ENCODE measurements at places on chromosomes 1 and 21.
A peak's percentile ranks its signal among the peaks of the same experiment; 100 is the strongest.

DNA sequence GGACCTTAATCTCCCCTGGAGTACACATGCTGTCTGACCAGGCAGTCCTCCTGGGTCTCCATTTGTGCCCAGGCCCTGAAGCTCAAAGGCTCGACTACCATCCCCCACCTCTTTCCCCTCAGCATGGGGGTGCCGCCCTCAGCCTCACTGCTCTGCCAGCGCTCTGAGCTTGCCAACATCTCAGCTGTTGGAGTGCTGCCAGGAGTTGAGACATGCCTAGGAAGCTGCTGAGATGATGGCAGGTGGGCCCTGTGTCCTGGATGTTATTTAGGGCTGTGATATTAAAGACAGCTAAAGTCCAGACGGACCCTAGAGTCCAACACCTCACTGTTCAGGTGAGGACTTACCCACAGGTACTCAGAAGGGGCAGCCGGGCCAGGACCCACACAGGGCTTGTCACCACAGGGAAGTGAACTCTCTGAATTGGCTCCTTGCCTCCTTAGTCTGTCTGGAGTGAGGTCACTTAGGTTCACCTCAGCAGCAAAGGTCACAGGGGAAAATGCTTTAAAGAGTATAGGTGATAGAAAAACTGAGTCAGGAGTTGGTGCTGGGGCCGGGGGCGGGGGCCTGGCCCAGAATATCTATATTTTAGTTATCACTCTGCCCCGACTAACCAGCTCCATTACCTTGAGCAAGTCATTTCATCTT is 19.7 kb upstream of the KCNC4 start:
- no peak for DNase-seq

DNA sequence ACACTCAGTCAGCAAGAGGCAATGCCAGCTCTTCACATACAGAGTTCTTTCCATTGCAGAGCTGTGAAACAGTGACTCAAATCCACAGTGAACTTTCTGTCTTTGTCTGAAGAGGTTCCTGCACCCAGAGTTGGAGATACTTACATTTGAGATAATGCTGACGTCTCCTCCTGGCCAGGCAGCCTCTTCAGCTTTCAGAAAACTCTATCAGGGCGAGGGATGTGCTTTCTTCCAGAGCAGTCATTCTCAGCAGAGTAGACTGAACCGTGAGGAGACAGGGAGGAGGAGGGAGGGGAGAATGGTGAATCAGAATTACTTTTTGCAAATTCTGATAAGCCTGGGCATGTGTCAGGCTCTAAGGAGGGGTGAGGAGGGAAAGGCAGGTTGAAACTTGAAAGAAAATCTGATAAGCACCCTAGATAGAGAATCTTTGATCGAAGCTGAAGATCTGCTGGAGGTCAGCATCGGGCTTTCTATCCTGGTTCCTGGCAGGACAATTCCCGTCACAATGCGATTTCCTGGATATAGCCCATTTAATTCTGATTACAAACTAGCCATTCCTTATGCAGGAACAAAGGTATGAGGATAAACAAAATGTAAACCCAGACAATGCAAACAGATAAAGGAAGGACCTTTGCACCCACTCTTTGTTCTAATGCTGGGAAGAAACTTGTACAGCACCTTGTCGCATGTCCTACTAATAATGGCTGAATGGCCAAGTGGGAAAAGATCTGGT is 18.9 kb upstream of the NID1 start:
- DNase-seq: no peak

DNA sequence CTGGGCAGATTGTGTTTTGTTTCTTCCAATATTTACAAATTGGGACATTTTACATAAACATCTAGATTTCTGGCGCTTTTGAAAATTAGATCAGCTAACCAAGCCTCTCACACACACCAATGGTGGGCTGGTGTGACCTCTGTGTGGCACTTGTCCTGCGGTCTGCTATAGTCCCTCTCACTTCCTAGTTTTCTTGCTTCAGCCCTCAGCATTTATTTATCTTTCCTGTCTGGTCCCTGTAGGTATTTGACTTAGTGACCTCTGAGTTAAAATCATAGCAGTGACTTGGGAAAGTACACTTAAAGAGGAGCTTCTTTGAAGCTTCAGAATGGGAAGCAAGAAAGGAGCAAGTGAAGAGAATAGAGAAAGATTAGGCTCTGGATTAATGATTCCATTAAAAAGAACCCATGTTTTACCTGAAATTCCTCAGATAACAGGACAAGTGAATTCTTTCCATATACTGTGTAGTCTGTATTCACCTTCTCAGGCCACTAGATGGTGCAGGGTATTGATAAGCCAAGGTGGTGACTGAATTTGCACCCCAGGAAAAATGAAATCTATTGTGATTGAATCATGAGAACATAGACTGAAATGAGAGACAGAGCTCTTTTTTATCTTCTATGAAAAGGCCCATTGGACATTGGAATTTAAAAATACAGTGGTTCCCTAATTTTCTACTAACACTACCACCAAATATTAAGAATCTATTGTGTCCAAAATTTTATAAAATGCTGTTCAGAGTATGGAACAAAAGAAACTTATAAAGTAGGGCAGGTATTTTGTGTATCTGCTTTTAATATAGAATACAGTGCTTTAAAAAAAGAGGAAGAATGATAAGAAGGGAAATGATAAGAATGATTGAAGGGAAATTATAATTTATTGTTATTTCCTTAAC is 7.1 kb upstream of the DIPK1A start:
- DNase-seq: no peak

GRCh38 chr1:31730336-31731048 is 26.7 kb upstream of the COL16A1 start:
- no peak for DNase-seq

DNA sequence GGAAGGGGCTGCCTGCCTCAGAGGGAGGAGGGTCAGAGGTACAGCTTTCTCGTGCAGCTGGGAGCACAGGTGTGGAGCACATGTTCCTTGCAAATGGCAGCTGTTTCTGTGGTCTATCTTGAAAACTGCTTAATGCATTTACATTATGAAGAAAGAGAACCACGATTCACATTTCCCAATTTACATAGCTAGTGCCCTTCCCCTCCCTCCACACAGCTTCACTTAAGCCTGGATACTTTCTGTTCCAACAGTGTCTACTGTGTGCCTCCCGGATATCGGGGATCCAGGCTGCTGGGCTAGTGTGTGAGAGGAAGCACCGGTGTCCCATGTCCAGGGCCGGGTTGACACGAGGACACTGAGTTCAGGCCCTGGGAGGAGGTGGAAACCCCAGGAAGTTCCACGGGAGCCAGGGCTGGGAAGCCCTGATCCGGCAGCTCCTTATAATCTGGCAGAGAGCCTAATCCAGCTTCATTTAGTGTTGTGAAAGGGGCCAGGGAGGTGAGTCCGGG is 31.6 kb downstream of the TMCC2 start:
- DNase-seq: peak; percentile 39

DNA sequence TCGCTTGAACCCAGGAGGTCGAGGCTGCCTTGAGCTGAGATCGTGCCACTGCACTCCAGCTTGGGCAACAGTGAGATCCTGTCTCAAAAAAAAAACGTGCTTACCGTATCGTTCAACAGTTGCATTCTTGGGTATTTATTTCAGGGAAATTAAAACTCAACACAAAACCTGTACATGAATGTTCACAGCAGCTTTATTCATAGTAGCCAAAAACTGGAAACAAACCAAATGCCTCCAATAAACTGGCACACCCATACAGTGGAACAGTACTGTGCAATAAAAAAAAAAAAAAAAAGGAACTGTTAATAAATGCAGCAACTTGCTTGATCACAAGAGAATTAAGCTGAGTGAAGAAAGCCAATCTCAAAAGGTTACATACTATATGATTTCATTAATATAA is 6.7 kb downstream of the KHDRBS1 start:
- peak; percentile 33 for DNase-seq

GRCh38 chr1:194295685-194296084 is 1109.3 kb upstream of the B3GALT2 start:
- peak; percentile 39 for DNase-seq

GRCh38 chr1:87220993-87221392 is 107.7 kb upstream of the LMO4 start:
- DNase-seq: no peak

- no peak for DNase-seq
Measured at GRCh38 chr1:231575472-231575871, 47.0 kb downstream of the TSNAX start.

- no peak for DNase-seq
Measured at GRCh38 chr1:246591047-246591446, 24.8 kb downstream of the CNST start.

DNA sequence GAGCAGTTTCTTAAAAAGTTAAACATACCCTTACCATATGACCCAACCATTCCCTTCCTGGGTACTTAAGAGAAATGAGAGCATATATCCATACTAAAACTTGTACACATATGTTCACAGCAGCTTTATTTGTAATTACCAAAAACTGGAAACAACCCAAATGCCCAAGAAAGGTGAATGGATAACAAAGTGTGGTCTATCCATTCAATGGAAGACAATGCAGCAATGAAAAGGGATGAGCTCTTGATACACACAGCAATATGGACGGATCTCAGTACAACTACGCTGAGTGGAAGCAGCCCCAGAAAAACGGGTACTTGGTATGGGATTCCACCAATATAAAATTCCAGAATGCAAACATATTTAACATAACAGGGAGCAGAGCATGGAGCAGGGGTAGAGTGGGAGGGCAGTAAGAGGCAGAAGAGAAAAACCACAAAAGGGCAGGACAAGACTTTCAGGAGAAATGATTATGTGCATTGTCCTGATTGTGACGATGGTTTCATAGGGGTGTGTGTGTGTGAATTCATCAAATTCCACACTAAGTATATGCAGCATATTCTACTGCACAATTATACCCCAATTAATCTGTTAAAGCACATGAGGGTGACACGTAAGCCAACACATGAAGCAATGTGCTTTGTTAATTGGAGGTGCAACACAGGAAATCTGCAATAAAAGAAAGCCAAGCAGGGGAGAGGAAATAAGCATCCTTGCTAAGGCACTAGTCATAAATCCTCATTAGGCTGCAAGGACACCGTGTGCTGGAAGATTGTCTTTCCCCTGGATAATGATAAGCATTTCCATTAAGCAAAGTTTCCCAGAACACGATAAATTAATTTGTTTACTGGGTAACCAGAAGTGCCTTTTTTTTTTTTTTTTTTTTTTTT is 113.1 kb upstream of the KRTAP19-8 start:
- no peak for DNase-seq

DNA sequence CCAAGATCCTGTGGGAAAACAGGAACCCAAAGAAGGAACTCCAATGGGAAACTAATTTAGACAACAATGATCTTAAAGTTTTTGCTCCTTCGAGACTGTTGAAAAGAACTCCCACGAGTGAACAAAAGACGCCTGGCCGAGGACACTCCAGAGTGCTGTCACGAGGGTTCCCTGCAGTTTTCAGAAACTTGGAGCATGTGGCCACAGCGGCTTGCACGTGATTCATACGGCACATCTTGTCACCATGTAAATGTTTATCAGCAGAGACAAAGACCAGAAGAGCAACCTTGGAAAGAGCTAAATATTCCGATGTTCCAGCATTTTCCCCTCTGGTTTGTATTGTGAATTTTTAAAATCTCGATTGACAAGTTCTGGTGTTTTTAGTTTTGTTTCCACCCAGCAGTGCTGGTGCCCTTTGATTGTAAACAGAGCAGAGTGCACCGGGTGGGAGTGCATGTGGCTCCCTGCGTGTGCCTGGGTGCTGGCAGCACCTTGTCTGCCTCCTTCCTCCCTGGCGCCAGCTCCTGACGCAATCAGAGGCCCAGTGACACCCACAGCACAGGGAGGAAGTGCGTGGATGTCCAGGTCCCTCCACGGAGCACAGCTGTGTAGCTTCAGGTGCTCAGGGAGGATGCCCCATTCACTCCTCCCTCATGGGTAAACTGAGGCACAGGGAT is 23.0 kb downstream of the LRRC3 start:
- DNase-seq: no peak

DNA sequence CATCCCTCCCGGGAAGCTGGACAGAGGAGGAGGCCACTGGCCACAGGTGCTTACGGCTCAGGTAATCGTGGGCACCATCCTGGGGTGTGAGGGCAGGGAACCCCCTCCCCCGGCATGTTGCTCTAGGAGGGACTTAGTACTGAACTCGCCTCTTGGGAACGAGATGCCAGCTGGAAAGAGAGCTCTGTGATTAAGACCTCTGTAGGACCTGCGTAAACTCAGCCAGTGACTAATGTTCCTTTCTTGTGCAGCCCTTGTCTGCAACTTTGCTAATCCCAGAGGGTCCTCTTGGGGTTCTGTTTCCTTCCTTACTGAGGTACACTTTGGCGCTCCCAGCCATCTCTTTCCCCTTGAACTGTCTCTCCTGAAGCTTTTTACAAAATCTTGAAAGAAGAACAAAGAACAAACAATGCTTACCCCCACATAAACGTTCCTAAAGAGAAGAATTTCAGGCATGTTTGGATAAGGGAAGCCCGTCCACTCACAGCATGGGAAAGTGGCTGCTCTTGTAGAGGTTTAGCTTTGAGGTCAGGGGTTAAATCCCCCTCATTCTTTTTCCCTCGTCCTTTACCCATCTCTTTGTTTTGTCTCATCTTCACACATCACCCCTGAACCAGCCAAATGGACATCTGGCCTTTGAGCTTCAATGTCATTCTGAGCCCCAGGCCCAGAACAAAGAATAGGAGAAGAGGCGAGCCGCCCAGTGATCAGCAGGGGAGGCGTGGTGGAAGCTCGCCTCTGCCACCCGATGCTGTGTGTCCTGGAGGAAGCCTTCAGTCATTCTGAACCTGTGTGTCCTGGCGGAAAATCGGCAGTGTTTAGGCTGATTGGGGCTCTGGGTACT is 37.4 kb downstream of the CITED4 start:
- DNase-seq: no peak

DNA sequence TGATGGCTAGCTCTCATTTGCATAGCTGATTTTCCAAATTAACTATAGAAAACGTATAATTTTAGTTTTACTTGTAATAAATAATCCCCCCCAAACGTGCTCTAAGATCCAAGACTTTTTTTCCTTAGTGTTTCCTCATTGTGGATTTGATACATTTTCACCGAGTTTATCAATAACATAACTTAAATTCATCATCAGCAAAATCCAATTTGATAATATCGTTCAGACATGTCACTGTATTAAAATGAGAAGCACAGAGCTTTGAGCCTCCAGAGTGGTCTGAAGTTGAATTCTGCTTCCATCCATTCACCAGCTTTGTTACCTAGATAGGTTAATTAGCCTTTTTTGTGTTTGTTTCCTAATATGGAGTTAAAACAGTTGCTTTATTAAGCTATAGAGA is 51.7 kb downstream of the IVNS1ABP start:
- no peak for DNase-seq

- DNase-seq: no peak
Measured at GRCh38 chr1:20551945-20552727, at the start of gene FAM43B. Gene FAM43B (plus strand): TSS chr1:20552573. CDS start chr1:20552974, 401 bp downstream.

- no peak for DNase-seq
Measured at GRCh38 chr1:211912038-211912437, 81.5 kb upstream of the LPGAT1 start.

- DNase-seq: peak; percentile 83
Measured at GRCh38 chr1:65148548-65149350, 746 bp downstream of the AK4 start.

- no peak for DNase-seq
Measured at GRCh38 chr1:157472056-157472701, 80.1 kb downstream of the FCRL5 start.

- peak; percentile 67 for DNase-seq
Measured at GRCh38 chr1:176183618-176184017, 23.5 kb downstream of the COP1 start.

- DNase-seq: no peak
Measured at GRCh38 chr21:38948377-38949069, 142.8 kb downstream of the ETS2 start.

Measured in suppressor macrophage treated with lipopolysaccharide for 4 hours (primary cell).